ENCODE measurements at places on chromosomes 4 and X. TPM values are rescaled to one million over a fixed set of nuclear protein-coding genes. Genes with fewer than 3 reads are reported as not detected.

The PPP4R3C gene
- not detected for total RNA-seq

DNA sequence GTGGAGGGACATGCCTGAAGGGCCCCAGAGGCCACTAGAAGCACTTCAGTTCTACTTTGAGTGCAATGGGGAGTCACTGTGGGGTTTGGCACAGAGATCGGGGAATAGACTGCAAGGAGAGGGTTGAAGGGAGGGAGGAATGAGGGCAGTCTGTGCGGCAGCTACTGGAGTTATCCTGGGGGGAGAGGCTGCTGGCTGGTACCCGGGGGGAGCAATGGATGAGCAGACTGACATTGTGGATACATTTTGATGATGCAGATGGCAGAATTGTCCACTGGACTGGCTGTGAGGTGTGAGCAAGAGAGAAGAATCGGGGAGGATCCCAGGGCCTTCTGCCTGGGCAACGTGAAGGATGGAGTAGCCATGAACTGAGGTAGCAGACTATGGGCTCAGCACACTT is 2.8 kb upstream of the MAMLD1 start:
- DNase-seq, result no peak

The PAK3 gene
- total RNA-seq, result 1.2 TPM

The SSX2B gene
- total RNA-seq, result not detected

DNA sequence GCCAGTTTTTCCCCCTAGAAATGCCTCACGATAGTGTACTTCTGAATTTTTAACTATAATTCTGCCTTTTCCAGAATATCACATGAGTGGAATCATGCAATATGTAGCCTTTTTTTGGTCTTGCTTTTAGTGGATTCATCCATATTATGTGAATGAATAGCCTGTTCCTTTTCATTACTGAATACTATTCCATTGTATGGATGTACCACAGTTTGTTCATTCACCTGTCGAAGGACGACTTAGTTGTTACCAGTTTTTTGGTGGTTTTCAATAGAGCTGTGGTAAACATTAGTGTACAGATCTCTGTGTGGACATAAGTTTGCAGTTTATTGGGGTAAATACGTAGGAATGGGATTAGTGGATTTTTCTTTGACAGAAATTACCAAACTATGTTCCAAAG is 8.0 kb downstream of the JADE3 start:
- DNase-seq, result no peak

GRCh38 chr4:110034026-110034393 is 121.3 kb downstream of the EGF start:
- no peak for DNase-seq

DNA sequence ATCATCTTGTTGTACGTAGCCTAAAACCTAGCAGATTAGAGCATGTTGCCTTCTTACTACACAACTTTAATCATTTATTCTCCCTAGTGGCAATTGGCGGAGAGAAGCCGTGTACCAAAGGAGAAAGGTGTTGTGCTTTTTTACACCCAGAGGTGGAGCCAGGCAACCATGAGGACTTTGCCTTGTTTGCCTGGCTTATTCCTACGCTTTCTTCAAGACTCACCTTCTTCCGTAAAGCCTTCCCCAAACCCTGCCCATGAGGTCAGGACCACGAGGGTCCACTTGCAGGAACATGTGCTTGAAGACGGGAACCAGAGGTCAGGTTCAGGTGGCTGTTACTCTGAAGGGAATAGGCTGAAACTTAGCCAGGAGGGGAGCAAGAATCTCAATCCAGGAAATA is 290.5 kb downstream of the RAB28 start:
- no peak for DNase-seq

The FAM3A gene
- total RNA-seq, result 36.5 TPM

- no peak for DNase-seq
Observed at GRCh38 chr4:80382090-80382832, 46.7 kb downstream of the CFAP299 start.

GRCh38 chrX:41665686-41666085 is 23.1 kb upstream of the GPR34 start:
- DNase-seq, result peak; percentile 4
